Mesangial cell (primary cell): ENCODE measurements at places on chromosomes 7 and 10. TPM values are rescaled to one million over a fixed set of nuclear protein-coding genes. Genes with fewer than 3 reads are reported as not detected.

The GIMAP4 gene
- total RNA-seq = not detected in 2 replicates

The COMTD1 gene
- 28.3 and 50.2 TPM in 2 replicates for total RNA-seq

The OR13A1 gene
- total RNA-seq = not detected in 2 replicates

The FBXO24 gene
- 0.33 and 0.89 TPM in 2 replicates for total RNA-seq

The TLX1 gene
- total RNA-seq = not detected in 2 replicates

The CFAP43 gene
- 0.16 and 0.38 TPM in 2 replicates for total RNA-seq

The PPP1R17 gene
- total RNA-seq = not detected in 2 replicates

The MINDY4 gene
- total RNA-seq = 3.7 and 3.8 TPM in 2 replicates

The HOXA10 gene
- total RNA-seq = 45.8 and 54.5 TPM in 2 replicates

The CYP3A4 gene
- under 0.01 TPM in 1 of 2 replicates, not detected in the other for total RNA-seq

The OAT gene
- total RNA-seq = 51.8 and 70.6 TPM in 2 replicates

The ZNF3 gene
- 14.0 and 22.6 TPM in 2 replicates for total RNA-seq

The DLX6 gene
- total RNA-seq = not detected in 2 replicates

The SLC18A3 gene
- total RNA-seq = under 0.01 and 0.13 TPM in 2 replicates

The AP4M1 gene
- total RNA-seq = 21.3 and 31.3 TPM in 2 replicates

The MALRD1 gene
- total RNA-seq = 0.13 TPM in 1 of 2 replicates, not detected in the other

The OR6B1 gene
- not detected in 2 replicates for total RNA-seq

The SPAG6 gene
- 0.63 TPM in 1 of 2 replicates, not detected in the other for total RNA-seq

The SRRM3 gene
- total RNA-seq = 0.13 and 0.16 TPM in 2 replicates

The ZYX gene
- total RNA-seq = 284 and 314 TPM in 2 replicates

The ITGA8 gene
- 0.25 TPM in 1 of 2 replicates, not detected in the other for total RNA-seq

The VWA2 gene
- 0.13 TPM in 1 of 2 replicates, not detected in the other for total RNA-seq

The ANXA8L1 gene
- 4.2 and 5.3 TPM in 2 replicates for total RNA-seq

The PRF1 gene
- not detected in 2 replicates for total RNA-seq

The LRMDA gene
- total RNA-seq = 2.0 and 7.1 TPM in 2 replicates
